ENCODE measurements at places on chromosomes 4 and X.

- no peak for DNase-seq
Measured at GRCh38 chr4:88398381-88398780, 19.7 kb downstream of the HERC6 start.

DNA sequence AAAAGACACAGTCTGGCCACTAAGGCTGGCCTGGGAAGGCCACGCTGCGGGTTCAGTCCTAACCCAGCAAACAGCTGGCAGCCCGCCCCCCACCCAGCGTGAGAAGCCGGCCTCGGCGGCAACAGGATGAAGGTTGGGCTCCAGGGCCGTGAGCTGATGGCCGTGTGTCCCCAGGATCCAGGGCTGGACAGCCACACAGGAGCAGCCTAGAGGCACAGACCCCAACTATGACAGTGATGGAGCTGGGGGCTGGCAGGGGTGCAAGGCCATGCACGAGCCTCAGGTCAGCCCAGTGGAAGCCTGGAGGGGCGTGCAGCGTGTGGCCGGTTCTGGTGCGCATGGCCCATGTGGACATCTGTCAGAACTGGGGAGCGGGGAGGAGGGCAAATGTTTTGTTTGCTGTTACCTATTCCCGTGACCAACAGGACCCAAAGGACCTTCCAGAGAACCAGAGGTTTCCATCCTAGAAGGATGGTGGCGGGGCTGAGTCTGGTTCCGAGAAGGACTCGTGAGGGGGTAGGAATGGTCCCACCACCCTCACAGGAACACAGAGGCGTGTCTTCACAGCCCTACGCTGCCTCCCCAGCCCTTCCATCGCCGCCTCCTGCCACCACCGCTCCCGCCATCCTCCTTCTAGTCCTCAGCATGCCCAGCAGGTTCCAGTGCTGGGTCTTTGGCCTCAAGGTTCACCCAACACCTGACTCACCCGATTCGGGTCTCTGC lies 46.5 kb downstream of the ZFYVE28 start:
- no peak for DNase-seq

DNA sequence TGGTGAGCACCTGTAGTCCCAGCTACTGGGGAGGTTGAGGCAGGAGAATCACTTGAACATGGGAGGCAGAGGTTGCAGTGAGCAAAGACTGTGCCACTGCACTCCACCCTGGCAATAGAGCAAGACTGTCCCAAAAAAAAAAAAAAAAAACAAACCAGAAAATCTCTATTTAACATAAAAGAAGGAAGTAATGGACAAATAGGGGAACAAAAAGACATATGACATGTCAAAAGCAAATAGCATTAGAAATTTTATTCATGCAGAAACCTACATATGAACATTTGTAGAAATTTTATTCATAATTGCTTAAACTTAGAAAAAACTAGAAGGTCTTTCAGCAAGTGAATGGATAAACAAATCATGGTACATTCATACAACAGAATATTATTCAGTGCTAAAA lies 97.1 kb upstream of the SH3RF1 start:
- no peak for DNase-seq

- DNase-seq: no peak
Measured at GRCh38 chr4:120926358-120927025, 4.0 kb upstream of the PRDM5 start.

DNA sequence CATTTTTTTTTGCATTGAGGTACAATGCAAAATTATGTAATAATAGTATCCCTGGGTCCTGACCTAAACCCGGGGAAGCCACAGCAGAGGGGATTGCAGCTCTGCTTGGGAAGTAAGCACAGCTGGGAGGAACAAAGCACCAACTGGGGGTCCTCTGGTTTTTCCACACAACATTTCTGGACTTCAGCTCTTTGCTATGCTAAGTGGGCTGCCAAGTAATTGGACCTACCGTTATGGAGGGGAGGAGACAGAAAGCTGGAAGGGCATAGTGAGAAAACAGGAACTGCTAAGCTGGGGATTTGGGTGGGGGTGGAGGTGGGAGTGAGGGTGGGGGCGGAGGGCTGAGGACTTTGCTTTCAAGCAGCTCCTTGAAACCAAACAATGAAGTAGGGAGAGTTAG lies 183.3 kb downstream of the ZIC3 start:
- no peak for DNase-seq

Measured in SK-N-SH (cell line).